ENCODE measurements at places on chromosomes 7 and 10. TPM values are rescaled to one million over a fixed set of nuclear protein-coding genes. Genes with fewer than 3 reads are reported as not detected.

The AKR1C2 gene
- 0.37 TPM for total RNA-seq

The TRIL gene
- total RNA-seq, result not detected

DNA sequence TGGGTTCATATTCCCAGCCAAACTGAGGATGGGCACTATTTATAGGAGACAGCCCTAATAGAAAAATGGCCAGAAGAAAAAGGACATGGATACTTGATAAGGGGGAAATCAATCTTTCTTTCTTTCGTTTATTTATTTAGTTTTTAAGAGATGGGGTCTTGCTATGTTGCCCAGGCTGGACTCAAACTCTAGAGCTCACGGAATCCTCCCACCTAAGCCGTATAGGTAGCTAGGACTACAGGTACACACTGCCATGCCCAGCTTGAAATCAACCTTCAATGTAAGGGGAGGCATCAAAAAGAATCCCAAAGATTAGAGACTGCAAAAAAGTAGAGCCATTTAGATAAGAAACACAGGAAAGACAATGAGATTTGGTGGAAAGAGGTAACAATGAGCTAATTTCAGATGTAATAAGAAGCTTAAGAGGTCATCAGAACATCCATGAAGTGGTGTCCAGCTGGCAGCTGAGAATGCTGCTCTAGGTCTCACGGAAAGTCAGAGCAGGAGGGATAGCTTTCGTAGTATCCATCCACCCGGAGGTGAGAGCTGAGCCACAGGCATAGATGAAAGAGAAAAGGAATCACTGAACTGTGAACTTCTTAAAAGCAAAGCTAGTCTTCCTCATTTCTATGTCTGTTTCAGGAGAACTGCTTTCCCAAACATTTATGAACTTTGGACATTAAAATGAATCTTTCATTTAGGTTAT lies 10.5 kb upstream of the ABLIM1 start:
- no peak for DNase-seq

DNA sequence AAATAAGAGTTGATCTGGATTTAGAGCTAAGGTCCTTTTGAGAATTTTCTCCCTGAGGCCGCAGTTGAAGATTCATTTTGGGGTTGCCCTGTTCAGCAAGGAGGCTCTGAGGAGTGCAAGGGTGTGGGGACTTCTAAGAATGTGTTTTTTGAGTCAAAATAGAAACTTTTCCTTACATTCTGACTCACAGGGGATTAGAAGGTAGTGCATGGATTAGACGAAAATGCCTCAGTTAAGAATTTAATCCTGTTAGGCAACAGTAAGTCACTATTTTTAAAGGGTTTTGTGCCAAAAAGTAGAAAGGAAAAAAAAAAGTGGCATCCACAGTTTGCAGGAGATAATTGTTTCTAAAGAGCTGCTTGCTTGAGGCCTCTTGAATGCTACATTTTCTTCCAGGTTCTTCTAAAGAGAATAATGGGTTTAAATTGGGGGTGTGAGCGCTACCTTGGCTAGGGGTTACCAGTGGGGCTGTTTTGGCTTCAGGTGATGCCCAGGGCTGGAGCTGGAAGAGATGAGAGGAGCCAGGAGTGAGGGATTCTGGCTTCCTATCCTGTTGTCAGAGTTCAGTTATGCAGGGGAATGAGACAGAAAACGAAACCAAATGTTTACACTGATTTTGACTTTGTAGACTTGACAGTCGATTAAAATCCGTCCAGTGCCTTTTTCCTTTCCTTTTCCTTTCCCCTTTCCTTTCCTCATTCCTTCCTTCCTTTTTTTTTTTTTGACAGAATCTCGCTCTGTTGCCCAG lies 52.9 kb downstream of the BAMBI start:
- DNase-seq, result peak; percentile 9

The JAKMIP3 gene
- total RNA-seq, result 0.17 TPM

The ARPC1B gene
- total RNA-seq, result 275 TPM

GRCh38 chr10:22489467-22489866 lies 144.2 kb downstream of the SPAG6 start:
- DNase-seq, result no peak

- DNase-seq, result peak; percentile 23
Measured at GRCh38 chr7:51366930-51367613, 50.5 kb upstream of the COBL start.

DNA sequence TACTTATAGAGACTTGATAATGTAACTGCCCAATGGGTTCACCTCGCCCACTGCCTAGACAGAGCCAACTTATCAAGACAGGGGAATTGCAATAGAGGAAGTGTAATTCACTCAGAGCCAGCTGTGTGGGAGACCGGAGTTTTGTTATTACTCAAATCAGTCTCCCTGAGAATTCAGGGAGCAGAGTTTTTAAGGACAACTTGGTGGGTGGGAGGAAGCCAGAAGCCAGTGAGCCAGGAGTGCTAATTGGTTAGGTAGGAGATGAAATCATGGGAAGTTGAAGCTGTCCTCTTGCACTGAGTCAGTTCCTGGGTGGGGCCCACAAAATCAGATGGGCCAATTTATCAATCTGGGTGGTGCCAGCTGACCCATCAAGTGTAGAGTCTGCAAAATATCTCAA lies 20.1 kb upstream of the C7orf33 start:
- DNase-seq, result no peak

The ZNF273 gene
- 1.5 TPM for total RNA-seq

The TBX20 gene
- not detected for total RNA-seq

DNA sequence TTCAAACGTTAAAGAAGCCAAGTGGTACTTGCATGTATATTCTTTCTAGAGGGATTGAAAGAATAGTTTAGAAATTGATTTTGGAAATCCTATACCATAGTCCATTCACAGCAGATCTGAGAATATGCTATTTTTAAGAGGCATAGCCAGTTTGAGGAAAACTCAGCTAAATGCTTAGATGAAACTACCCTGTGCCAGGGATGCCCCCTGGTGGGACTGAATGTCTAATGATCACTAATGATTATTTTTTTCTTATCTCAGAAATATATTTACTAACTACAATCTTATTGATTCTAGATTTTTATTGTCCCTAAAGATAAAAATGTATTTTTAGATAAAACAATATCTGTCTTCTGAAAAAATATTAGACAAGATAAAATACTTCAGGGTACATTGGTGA lies 844.9 kb upstream of the PHF14 start:
- no peak for DNase-seq

The GPNMB gene
- total RNA-seq, result 19.1 TPM

GRCh38 chr7:4830176-4830575 lies 31.7 kb downstream of the PAPOLB start:
- DNase-seq, result peak; percentile 57

The SFTPA1 gene
- not detected for total RNA-seq

- no peak for DNase-seq
Measured at GRCh38 chr10:79304479-79305087, 42.7 kb upstream of the PPIF start.

- no peak for DNase-seq
Measured at GRCh38 chr7:70849580-70850235, 282.2 kb upstream of the GALNT17 start.

The UNCX gene
- total RNA-seq, result not detected

DNA sequence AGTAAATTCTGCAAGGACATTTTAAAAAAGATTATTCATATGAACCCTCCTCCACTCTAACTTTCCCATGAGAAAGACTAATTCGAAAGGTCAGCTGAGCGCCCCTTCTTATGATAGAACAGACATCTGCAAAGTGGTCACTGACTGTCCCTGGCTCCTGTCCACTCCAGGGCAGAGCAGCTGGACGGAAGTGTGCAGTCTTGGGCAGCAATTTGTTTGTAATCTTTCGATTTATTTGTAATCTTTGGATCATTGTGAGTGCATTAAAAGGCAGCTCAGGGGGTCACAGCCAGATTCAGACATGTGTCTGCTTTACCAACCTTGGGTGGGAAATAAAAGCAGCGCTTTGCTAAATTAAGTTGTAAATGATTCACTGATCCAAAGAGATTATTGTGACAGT lies 158.8 kb upstream of the ADARB2 start:
- DNase-seq, result no peak

- no peak for DNase-seq
Measured at GRCh38 chr10:132394201-132394811, 2.7 kb upstream of the PWWP2B start.

GRCh38 chr7:88001744-88002530 lies 67.9 kb downstream of the ADAM22 start:
- DNase-seq, result no peak

The C10orf62 gene
- total RNA-seq, result not detected

- DNase-seq, result no peak
Measured at GRCh38 chr10:62527019-62527827, 153.1 kb downstream of the ZNF365 start.

The MEOX2 gene
- total RNA-seq, result not detected

DNA sequence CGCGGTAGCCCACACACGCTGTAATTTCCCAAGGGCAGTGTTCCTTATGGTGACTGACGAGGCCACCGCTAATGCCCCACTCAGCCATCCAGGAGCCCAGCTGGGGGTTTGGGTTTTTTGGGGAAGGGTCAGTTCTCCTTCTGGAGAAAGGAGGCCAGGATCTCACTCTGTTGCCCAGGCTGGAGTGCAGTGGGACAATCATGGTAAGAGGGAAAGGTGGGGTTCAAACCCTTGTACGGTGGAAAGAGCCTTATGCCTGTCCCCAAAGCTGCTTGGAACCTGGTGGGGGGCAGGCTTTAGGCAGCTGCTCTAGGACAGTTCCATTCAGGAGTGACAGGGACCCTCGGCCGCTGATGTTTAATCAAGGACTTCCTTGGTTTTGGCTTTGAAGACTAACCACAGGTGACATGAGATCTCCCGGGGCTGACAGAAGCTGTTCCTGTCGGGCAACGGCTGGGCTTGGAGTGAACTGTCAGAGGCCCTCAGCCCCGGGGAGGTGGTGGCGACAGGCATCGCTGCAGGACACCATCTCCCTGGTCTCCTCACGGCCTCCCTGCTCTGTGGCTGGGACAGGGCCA lies 84.5 kb downstream of the CARD11 start:
- no peak for DNase-seq

- no peak for DNase-seq
Measured at GRCh38 chr7:105187302-105188169, 173.5 kb downstream of the KMT2E start.

The EPHA1 gene
- not detected for total RNA-seq

- DNase-seq, result peak; percentile 79
Measured at GRCh38 chr10:45249978-45250693, 65.3 kb downstream of the OR13A1 start.

DNA sequence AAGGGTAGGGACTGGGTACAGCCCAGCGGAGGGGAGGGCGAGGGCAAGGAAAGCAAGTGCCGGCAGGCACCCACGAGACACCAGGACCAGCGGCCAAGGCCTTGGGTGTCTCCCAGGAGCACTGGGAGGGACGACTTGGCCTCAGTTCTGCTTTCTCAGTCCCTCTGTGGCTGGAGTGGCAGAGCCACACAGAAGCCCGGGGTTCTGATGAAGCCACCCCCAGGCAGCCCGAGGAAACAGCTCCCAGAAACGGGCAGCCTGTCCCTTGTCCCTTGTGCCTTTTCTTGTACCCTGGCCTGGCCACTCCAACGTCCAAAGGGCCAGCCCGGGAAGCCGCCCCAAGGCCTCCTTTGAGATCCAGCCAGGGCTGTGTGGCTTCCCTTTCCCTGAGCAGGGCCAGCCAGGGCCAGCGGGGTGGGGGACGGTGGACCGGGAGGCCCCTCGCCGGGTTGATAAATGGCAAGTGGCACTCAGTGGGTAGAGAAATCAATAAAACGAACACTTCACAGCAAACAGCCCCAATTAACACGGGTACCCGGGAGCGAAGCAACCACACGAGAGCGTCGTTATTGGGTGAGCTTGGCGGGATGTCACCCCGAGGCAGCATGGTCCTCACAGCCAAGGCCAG lies 69.8 kb upstream of the GNA12 start:
- no peak for DNase-seq

GRCh38 chr7:40793132-40793531 lies 658.3 kb downstream of the SUGCT start:
- peak; percentile 2 for DNase-seq
